ENCODE measurements at places on chromosomes 5 and 9. TPM values are rescaled to one million over a fixed set of nuclear protein-coding genes. Genes with fewer than 3 reads are reported as not detected.

- DNase-seq, result peak; percentile 49
Measured at GRCh38 chr5:73388740-73389139, 59.8 kb downstream of the FOXD1 start.

GRCh38 chr9:112310826-112311225 is 22.6 kb downstream of the PTBP3 start:
- no peak for DNase-seq

GRCh38 chr5:50759526-50760270 is 93.3 kb downstream of the PARP8 start:
- DNase-seq, result no peak

- DNase-seq, result peak; percentile 57
Measured at GRCh38 chr5:58115811-58116210, 344.1 kb downstream of the PLK2 start.

DNA sequence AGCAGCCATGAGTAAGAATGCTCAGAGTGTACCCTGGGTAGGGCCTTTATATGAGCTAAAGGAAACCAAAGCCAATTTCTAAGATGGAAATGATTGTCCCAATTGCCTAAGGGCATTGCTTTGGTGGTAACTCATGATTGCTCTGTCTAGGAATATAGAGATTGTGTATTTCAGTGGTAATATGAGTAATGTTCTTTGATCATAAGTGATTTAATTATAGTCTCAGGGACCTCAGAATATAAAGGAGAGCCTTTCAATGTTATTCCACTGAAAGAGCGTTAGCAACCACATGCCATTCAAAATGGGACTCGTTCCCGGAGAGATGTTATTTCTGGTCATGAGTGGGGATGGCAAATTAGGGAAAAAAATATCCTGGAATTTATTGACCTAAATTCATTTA is 340.5 kb downstream of the ARHGEF28 start:
- DNase-seq, result no peak

DNA sequence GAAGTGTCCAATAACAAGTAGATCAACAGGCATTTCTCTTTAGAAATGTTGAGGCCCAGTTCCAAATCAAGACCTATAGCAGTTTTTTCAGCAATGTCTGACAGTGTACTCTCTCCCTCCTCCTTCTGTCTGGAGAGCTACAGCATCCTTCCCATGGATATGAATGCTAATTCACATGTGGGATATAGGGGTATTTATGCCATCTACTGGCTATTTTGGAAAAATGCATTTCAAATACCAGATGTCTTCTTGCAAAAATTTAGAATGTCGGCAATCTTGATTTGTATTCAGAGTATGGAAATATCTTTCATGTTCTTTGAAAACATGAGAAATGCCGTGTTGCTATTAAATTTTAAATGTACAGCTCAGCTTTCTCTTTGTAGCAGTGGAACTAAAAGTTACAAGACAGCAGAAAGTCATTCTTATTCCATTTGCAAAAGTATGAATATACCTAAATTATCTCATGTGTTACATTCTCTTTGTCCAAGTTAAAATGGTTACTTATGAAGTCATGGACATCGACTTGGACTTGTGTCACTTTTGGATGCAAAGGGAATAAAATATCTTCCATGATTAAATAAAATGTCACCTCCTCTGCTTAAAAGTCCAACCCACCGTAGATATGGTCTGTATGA is 647.8 kb downstream of the TAF11L14 start:
- peak; percentile 77 for DNase-seq

GRCh38 chr5:148403344-148403743 is 19.6 kb downstream of the FBXO38 start:
- DNase-seq, result peak; percentile 38

DNA sequence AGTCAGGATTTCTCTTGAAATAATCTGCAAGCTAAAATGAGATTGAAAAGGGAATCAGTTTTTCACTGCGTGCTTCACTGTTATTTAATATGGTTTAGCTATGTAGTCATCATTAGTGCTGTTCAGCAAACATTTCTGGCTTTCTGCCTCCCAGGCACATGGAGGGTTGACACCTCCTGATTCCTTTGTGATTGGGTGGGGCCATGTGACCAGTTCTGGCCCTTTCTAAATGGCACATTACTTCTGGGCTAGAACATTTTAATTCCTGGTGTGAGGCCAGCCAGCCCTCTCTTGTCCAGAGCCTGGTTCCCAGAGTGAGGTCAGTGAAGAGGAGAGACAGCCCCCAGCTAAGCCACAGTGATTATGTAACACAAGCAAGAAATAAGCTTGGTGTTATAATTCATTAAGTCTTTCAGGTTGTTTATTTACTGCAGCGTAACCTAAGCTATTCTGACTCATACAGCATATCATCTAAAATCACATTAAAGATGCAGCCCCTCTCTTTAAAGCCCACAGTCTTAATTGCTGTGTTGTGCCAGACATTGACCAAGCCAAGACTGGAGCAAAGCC is 17.4 kb upstream of the ARSI start:
- DNase-seq, result peak; percentile 80

Gene CYLC2
- not detected for polyA plus RNA-seq

Gene BHMT
- 0.31 TPM for polyA plus RNA-seq
